ENCODE measurements at places on chromosomes 2 and 18. TPM values are rescaled to one million over a fixed set of nuclear protein-coding genes. Genes with fewer than 3 reads are reported as not detected.

DNA sequence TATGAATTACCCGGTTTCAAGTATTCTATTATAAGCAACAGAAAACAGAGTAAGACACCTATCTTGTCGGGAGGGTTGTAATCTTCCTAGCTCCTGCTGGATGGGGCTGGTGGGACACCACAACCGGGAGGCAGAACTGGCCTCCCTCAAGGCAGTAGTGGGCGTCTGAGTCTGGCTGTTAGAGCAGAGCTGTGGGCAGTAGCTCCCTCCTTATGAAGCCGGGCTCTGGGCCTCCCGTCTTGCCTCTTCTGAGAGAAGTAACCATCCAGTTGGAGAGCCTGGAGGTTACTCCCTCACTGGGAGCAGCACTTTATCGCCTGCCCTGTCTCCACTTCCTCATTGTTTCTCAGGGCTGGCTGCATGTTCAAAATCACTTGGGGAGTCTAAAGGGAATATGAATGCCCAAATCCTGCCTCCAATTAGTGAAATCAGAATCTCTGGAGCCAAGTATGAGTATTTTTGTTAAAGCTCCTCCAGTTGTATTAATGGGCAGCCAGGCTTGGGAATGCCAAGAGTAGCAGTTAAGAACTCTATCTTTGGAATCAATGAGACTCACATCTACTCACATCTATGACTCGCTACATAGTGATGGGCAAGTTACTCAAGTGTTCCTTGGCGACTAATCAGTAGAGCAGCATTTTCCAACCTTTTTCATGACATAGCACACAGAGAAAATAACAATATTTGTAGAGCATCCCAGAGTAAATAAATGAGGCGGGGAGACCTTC is 27.3 kb upstream of the NRP2 start:
- no peak for DNase-seq
- H3K27ac ChIP-seq = no peak overlapping the region
- no peaks in the 10 kb centered on the region for H3K36me3 ChIP-seq
- H3K4me1 ChIP-seq = no peaks in the 10 kb centered on the region

The CYP27C1 gene
- total RNA-seq = not detected

DNA sequence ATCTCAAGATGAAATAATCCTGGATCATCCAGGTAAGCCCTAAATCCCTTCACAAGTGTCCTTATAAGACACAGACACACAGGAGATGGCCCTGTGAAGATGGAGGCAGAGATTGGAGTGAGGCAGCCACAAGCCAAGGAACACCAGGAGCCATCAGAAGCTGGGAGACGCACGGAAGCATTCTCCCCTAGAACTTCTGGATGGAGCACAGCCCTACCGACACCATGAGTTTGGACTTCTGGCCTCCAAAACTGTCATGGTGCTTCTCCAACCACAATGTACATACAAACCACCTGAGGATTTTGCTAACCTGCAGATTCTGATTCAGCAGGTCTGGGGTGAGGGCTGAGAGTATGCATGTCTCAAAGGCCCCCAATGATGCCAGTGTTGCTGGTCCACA is 42.5 kb downstream of the ADD2 start:
- no peak overlapping the region for H3K27ac ChIP-seq
- H3K4me3 ChIP-seq = no peak overlapping the region
- no peaks in the 10 kb centered on the region for H3K27me3 ChIP-seq

DNA sequence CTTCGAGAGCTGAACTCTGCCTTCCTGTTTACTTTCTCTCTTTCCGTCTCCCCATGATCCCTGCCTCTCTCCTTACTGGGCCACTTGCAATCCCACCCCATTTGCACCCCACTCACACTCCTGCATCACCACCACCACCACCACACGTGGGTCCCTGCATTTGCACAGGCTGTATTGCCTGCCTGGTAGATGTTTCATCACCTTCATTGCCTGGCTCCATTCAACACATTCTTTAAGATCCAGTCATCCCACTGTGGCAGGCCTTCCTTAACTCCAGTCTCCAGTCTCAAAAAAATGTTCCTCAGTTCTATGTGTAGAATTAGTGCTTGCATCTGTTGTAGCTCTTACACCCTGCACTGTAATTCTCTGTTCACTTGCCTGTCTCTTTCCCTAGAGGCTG is 13.9 kb downstream of the NOSTRIN start:
- no peaks in the 10 kb centered on the region for H3K27me3 ChIP-seq
- H3K4me3 ChIP-seq = no peak overlapping the region
- no peaks in the 10 kb centered on the region for H3K4me1 ChIP-seq

DNA sequence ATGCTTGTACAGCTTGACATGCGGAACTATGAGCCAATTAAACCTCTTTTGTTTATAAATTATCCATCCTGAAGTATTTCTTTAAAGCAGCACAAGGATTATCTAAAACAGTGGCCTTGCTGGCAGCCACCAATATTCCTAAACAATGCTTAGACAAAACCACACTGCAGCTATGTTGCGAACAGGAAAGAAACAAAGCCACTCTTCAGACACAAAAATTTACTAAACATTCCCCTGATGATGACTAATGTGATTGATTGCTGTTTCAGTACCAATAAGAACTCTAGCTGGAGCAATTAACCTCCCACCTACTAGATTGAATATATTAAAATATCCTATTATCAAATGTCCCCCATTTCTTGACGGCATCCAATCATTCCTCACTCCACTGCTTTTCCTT is 325.8 kb upstream of the REG3G start:
- DNase-seq = no peak
- H3K4me1 ChIP-seq = no peaks in the 10 kb centered on the region
- no peak overlapping the region for H3K4me3 ChIP-seq
- no peaks in the 10 kb centered on the region for H3K27me3 ChIP-seq

The APLF gene
- 8.9 TPM for total RNA-seq

The EGR4 gene
- not detected for total RNA-seq

The GPR39 gene
- total RNA-seq = not detected

- no peaks in the 10 kb centered on the region for H3K36me3 ChIP-seq
- no peaks in the 10 kb centered on the region for H3K27me3 ChIP-seq
- H3K4me3 ChIP-seq = no peak overlapping the region
- no peak overlapping the region for H3K27ac ChIP-seq
- no peaks in the 10 kb centered on the region for H3K4me1 ChIP-seq
Measured at GRCh38 chr18:66616523-66616983, 12.7 kb upstream of the CDH19 start.

DNA sequence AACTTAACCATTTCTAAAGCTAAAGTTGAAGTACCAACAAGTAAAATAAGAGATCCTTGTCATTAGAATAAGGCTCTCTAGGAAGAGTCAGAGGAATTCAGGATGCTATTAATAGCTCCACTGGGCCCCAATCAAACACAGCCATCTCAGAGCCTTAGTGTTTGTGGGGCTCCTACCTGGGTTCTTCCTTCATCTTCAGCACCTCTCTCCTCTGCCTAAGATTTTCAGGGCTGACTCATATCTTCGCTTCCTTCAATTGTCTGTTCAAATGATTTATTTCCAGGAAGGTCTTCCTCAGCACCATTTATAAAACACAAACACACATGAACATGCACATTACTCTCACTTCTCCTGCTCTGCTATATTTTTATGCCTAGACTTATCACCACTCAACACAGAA is 119.5 kb downstream of the COL6A3 start:
- no peak overlapping the region for H3K27ac ChIP-seq
- peaks cover 12% of the 10 kb centered on the region for H3K4me1 ChIP-seq
- no peaks in the 10 kb centered on the region for H3K27me3 ChIP-seq
- H3K36me3 ChIP-seq = no peaks in the 10 kb centered on the region

GRCh38 chr18:31736630-31737029 is 24.1 kb downstream of the SLC25A52 start:
- H3K27me3 ChIP-seq = no peaks in the 10 kb centered on the region
- no peaks in the 10 kb centered on the region for H3K4me1 ChIP-seq

GRCh38 chr18:7336623-7337022 is 105.7 kb downstream of the LRRC30 start:
- no peaks in the 10 kb centered on the region for H3K27me3 ChIP-seq
- H3K4me3 ChIP-seq = no peak overlapping the region
- no peaks in the 10 kb centered on the region for H3K4me1 ChIP-seq
- DNase-seq = no peak

DNA sequence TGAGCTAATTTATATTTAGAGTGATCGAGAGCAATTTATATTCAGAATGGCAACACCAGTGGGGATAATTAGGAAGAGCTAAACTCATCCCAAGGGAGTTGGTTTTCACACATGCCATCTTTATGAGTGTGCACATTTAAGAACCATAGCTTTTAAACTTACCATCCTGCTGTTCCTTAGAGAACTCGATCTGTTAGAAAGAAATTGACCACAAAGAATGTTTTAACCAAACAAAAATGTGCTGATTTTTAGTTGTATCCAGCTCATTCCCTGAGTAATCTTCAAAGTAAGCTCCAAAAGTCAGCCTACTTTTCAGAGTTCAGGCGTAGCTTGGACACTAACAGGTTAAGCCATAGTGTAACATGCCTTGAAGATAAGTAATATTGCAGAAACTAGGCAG is 12.6 kb downstream of the MYL1 start:
- no peak overlapping the region for H3K4me3 ChIP-seq
- H3K4me1 ChIP-seq = no peaks in the 10 kb centered on the region
- H3K27ac ChIP-seq = no peak overlapping the region
- no peaks in the 10 kb centered on the region for H3K36me3 ChIP-seq

The CAPN14 gene
- 0.62 TPM for total RNA-seq

The UGT1A10 gene
- not detected for total RNA-seq

DNA sequence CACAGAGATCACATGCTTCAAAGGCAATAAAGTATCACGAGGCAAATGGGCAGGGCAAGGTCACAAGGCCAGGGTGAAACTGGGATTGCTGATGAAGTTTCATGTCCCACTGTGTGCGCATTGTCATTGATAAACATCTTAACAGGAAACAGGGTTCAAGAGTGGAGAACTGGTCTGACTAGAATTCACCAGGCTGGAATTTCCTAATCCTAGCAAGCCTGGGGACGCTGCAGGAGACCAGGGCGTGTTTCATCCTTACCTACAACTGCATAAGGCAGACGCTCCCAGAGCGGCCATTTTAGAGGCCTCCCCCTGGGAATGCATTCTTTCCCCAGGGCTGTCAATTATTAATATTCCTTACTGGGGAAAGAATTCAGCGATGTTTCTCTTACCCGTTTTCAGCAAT is 33.2 kb downstream of the PTPN4 start:
- H3K27ac ChIP-seq = no peak overlapping the region
- DNase-seq = no peak
- H3K4me1 ChIP-seq = no peaks in the 10 kb centered on the region
- no peaks in the 10 kb centered on the region for H3K27me3 ChIP-seq
- no peaks in the 10 kb centered on the region for H3K36me3 ChIP-seq
- H3K4me3 ChIP-seq = no peak overlapping the region

DNA sequence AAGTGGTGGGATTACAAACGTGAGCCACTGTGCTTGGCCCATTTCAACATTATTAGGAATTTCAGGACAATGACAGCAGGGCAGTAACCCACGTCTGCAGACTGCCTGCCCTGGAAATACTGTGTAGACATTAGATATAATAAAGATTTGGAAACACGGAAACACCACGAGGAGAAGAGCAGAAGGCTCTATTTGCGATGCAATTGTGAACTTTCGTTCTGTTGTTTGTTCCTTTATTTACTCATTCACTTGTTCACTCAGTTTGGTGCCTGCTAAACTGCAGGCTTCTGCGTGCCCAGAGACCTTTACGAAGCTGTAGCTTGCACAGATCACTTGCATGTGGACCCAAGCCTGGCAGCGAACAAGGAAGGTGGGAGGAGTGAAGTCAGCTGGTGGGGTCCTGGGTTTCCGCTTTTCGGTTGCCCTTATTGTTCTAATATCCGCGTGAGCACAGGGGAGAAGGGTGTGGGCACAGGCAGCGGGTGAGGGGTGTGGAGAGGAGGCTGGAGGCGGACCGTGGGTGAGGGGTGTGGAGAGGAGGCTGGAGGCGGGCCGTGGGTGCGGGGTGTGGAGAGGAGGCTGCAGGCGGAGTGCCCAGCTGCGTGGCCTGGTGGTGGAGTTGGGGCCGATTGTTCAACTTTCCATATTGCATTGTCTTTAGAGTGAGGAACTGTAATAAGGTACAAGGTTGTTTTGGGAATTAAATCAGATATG is 3.4 kb downstream of the COLEC11 start:
- H3K4me1 ChIP-seq = no peaks in the 10 kb centered on the region
- no peak overlapping the region for H3K27ac ChIP-seq
- H3K4me3 ChIP-seq = no peak overlapping the region
- H3K27me3 ChIP-seq = no peaks in the 10 kb centered on the region

The PLCD4 gene
- 0.43 TPM for total RNA-seq

GRCh38 chr2:207514451-207514850 is 15.3 kb upstream of the CREB1 start:
- no peak overlapping the region for H3K4me3 ChIP-seq
- no peaks in the 10 kb centered on the region for H3K27me3 ChIP-seq
- H3K4me1 ChIP-seq = no peaks in the 10 kb centered on the region
- H3K27ac ChIP-seq = no peak overlapping the region

GRCh38 chr2:122249673-122250072 is 494.2 kb downstream of the TSN start:
- H3K4me1 ChIP-seq = no peaks in the 10 kb centered on the region
- DNase-seq = no peak
- no peak overlapping the region for H3K27ac ChIP-seq
- no peaks in the 10 kb centered on the region for H3K27me3 ChIP-seq

DNA sequence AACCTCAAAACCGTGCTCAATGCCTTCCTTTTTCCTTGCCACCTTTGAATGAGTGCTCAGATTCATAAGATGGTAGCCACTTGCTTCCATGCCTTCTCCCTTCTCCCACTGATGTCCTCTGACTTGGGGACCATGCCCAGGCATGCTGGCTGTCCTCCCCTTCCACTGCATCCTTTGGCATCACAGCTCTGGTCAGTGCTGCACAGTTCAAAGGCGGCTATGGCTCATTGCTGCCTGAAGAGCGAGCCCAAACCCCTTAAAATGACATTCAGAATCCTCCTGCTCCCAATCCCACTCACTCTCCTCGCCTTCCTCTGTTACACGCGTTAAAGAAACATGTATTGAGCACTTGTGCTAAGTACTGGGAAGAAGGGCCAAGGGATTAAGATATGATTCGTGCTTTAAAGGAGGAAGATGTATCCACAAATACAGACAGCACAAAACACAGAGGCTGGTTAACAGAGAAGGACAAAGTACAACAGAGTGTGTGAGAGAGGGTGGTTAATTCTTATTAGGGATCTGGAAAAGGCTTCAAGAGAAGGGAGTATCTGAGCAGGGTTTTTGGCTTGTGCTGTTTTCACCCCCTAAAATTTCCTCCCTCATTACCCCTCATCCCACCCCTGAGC is 81.8 kb downstream of the CERKL start:
- DNase-seq = no peak
- no peaks in the 10 kb centered on the region for H3K36me3 ChIP-seq
- no peaks in the 10 kb centered on the region for H3K4me1 ChIP-seq
- no peak overlapping the region for H3K27ac ChIP-seq
- peaks cover 4% of the 10 kb centered on the region for H3K27me3 ChIP-seq

DNA sequence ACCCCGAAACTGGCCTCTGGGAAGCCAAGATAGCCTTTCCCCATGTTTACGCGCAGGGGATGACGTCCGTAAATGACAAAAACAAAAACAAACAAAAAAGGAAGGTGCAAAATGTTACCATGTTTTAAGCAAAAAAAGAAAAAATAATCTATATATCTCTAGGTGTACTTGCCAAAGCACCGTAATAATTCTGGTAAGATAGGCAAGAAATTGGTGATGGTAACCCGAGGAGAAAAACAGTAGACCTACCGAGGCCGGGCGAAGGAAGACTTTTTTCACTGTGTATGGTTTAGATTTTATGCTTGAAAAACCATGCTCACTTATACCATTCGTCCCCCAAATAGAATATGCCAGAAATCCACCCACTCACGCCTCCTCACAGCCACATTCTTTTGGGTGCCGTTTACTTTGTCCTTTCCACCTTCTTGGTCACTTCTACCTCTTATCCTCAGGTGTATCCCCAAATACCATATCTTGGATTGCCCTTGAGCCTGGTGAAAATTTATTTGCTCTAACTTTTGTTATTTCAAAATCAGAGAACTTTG is 8.0 kb downstream of the GATA6 start:
- peaks cover 4% of the 10 kb centered on the region for H3K27me3 ChIP-seq
- no peaks in the 10 kb centered on the region for H3K4me1 ChIP-seq
- H3K4me3 ChIP-seq = no peak overlapping the region
- no peak for DNase-seq
- H3K27ac ChIP-seq = no peak overlapping the region

The REG1B gene
- not detected for total RNA-seq

Measured in naive thymus-derived CD4-positive, alpha-beta T cell (primary cell).